ENCODE measurements at places on chromosomes 2 and 18.

DNA sequence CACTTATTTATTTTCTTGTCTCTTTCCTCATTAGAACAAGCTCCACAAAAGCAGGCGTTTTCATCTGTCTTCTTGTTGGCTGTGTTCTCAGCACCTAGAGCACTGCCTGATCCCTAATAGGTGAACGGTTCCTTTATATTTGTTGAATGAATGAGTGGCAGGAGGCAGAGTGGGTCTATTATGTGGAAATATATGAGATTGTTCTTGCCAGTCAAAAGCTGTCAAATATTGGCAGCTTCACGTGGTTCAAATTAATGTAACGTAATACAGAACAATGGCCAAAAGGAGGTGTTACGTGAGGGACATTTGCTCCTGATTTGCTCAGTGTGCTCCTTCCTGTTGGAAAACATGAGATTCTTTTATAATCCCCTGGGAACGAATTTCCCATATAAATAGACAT lies 8.5 kb upstream of the ARHGAP25 start:
- DNase-seq, result no peak

GRCh38 chr18:75246721-75247610 lies 36.4 kb downstream of the TSHZ1 start:
- peak; percentile 52 for DNase-seq

DNA sequence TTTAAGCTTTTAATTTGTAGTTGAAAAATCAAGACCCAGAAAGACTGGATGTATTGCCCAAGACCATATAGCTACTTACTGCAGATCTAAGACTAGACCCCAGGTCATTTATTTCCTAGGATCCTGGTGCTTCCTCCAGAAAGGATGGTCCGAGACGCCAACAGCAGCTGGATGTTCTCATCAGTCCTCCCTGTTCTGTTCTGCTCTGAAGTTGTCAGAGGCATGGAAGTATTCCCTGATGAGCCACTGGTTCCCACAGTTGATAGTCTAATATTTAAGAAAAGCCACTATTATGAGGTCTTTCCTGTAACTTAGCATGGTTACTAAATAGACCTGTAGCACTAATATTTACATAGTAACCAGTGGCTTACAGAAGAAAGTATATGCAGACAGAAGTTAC lies 393.5 kb downstream of the MTX2 start:
- no peak for DNase-seq

GRCh38 chr2:28505361-28505760 lies 9.5 kb downstream of the PLB1 start:
- no peak for DNase-seq

DNA sequence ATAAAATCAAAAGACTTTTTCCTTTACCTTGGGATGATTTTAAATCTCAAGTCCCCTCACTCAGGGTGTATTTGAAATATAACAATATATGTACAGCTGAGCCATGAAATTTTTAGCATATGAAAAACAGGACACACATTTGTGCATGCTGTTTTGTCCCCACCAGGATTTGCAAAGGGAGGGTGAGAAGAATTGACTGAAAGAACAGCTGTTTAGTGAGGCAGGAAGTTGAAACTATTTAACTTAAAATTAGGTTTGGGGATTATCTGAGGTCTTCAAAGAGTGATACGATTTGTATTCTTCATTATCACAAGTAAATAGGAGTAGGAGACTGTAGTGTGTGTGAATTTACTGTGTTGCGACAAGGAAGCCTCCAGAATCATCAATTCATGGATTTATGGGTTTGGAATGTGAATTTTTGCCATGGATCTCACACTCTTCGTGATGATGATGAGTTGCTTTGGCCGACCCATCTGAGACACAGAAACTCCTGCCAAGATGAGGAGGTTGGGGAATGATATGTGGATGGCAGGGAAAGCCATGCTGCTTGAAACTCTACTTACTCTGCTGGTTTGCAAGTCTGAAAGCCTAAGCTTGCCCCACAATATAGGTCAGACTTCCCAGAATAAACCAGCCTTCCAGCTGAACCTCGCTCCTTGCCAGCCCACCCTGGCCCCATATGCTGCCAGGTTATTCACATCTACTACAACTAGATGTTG lies 31.0 kb upstream of the SPATS2L start:
- DNase-seq, result no peak

DNA sequence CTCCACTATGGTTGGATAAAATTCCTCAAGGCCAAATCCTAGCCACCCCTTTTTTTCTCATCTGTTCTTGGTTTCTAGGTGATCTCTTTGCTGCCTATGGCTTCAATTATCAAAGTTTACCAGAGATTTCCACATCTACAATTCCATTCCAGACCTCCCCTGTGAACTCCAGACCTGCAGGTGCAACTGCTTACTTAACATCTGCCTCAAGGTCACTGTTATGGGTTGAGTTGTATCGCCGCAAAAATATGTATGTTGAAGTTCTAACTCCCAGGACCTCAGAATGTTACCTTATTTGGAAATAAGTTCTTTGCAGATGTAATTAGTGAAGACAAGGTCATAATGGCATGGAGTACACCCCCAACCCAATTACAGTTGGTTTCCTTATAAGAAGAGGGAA lies 60.4 kb upstream of the SOS1 start:
- no peak for DNase-seq

- no peak for DNase-seq
Observed at GRCh38 chr2:168814046-168814445, 11.6 kb downstream of the NOSTRIN start.

GRCh38 chr2:109448946-109449788 lies 164.6 kb downstream of the SEPTIN10 start:
- DNase-seq, result no peak

GRCh38 chr2:128158176-128158575 lies 67.2 kb downstream of the UGGT1 start:
- DNase-seq, result no peak

- DNase-seq, result no peak
Observed at GRCh38 chr2:105925390-105925789, 180.7 kb downstream of the NCK2 start.

- DNase-seq, result no peak
Observed at GRCh38 chr2:18550433-18550832, 10.0 kb downstream of the RDH14 start.

GRCh38 chr2:113083296-113083695 lies 15.5 kb downstream of the IL1F10 start:
- no peak for DNase-seq

DNA sequence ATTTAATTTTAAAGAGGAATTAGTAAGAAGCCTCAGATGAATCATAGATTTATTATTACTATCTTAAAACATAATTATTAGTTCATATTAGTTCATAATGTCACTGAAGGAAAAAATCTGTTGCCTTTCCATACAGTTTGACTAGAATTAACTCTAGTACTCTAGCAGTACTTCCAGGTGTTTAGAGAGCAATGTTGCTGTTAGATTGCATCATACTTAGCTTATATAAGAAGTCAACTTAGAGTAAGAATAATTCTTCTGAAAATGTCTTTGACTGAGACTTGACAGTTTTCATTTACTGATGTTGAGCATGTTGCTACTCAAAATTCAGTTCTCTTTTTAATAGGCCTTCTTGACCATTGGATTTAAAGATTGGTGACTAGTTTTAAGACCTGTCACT lies 4.7 kb downstream of the RAB3GAP1 start:
- no peak for DNase-seq

GRCh38 chr2:232235716-232236115 lies 142.8 kb upstream of the ALPP start:
- no peak for DNase-seq

- no peak for DNase-seq
Observed at GRCh38 chr2:221120643-221121042, 451.5 kb downstream of the EPHA4 start.

DNA sequence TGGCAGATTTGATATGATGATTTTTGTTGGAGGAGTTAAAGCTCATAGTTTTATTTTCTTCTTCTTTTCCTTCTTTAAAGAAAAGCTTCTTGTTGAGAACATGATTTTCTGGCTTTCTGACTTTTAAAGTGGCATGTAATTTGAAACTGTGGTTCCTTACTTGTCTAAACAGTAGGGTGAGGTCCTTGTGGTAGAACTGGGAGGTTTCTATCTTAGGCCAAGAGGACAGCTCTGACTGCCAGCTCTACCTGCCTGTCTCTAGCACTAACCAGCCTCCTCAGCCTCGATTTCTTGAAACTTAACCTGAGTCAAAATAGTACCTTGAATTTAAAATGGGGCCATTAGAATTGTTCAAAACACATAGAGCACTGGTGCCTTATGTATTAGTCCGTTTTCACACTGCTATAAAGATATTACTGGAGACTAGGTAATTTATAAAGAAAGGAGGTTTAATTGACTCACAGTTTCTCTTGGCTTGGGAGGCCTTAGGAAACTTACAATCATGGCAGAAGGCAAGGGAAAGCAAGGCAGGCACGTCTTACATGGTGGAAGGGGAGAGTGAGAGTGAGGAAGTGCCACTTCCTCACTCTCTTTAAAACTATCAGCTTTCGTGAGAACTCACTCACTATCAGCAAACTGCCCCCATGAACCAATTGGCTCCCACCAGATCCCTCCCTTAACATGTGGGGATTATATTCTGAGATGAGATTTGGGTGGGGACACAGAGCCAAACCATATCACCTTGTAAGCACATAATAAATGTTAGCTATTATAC lies 119.0 kb downstream of the CERS6 start:
- DNase-seq, result no peak

DNA sequence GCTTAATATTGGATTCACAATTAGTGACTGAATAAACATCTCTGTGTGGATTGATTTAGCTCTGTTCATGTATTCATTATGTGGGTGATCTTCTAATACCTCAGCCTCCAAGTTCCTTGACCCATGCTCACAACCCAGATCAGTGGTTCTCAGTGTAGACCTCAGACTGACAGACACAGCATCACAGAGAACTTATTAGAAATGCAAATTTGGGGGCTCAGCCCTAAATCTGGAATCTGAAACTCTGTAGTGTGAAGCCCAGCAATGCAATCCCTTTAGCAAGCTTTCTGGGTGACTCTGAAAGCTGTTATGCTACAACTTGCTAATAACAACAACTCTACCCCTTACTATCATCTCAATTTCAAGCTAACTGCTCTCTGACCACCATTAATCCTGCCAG lies 273.1 kb upstream of the FANCL start:
- DNase-seq, result no peak
